ENCODE measurements at places on chromosomes 12 and 14. TPM values are rescaled to one million over a fixed set of nuclear protein-coding genes. Genes with fewer than 3 reads are reported as not detected.
A peak's percentile ranks its signal among the peaks of the same experiment; 100 is the strongest.

Gene RPL6
- 1,749 TPM for polyA plus RNA-seq

DNA sequence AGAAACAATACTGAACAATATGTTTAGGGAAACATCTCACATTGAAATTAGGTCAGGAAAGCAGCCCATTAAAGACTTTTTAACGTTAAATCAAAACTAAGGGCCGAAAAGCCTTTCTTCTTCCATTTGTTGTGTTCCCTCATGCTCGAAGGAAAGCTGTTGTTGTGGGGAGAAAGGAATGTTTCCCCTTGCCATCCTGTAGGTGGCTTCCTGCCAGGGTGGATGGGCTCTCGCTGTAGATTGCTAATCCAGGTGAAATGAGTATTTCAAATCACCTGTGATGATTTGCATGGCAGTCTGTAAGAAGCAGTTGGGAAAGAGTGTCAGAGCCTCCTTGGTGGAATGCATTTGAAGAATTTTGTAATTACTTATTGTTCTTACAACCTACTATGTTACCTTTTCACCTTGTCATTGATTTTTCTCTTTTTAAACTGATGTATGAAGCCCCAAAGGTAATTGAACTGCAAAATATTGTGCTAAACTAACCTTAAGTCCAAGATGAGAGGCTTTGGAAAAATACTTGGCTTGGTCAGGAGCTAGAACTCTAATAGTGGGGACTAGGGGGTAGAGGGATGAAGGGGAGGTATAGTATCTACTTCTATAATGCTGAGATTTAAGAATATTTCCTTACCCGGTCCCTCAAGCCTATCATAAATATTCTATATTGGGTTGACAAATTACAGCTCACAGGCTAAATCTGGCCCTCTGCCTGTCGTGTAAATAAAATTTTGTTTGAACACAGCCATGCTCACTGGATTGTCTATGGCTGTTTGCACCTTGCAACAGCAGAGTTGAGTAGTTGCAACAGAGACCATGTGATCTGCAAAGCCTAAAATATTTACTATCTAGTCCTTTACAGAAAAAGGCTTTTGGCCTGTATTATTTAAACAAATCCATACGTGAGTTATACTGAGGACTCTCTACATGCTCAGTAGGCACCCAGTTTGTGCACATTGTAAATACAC is 7.7 kb upstream of the DCP1B start:
- no peak for DNase-seq
- no peak overlapping the region for H3K4me3 ChIP-seq
- peaks cover 35% of the 10 kb centered on the region for H3K4me1 ChIP-seq
- peak overlapping the region; percentile 80 for H3K27ac ChIP-seq
- no peaks in the 10 kb centered on the region for H3K36me3 ChIP-seq

Gene FAM90A1
- polyA plus RNA-seq = 0.03 TPM

- peaks cover 44% of the 10 kb centered on the region for H3K27me3 ChIP-seq
- no peak overlapping the region for H3K4me3 ChIP-seq
- DNase-seq = no peak
- H3K27ac ChIP-seq = no peak overlapping the region
- H3K36me3 ChIP-seq = no peaks in the 10 kb centered on the region
Measured at GRCh38 chr14:77185093-77185465, 3.5 kb downstream of the TMEM63C start.

DNA sequence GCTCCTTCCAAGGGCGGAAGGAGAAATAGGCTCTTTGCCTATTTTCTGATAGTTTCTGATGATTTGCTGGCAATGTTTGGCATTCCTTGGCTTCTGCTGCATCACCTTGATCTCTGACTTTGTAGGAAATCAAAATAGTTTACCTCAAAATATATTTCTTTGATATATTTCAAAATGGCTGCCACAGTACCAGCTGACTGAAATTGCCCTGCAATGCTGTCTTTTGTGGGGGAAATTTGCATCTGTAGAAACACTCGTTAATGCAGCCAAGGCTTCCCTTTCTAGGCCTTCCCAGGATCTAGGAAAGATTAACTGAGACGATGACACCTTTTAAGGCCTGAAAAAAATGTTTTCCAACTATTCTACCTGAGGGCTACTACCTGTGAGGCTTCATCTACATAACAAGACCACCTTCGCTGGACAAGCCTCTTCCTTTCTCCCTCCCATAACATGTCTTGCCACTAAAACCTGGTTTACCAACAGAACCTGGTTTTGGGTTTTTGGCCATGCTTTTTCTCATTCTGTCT is 212.8 kb upstream of the SSTR1 start:
- H3K36me3 ChIP-seq = no peaks in the 10 kb centered on the region
- H3K4me3 ChIP-seq = no peak overlapping the region
- no peak for DNase-seq
- no peaks in the 10 kb centered on the region for H3K4me1 ChIP-seq

Gene OR9K2
- not detected for polyA plus RNA-seq

Gene CACNA2D4
- polyA plus RNA-seq = 1.7 TPM

DNA sequence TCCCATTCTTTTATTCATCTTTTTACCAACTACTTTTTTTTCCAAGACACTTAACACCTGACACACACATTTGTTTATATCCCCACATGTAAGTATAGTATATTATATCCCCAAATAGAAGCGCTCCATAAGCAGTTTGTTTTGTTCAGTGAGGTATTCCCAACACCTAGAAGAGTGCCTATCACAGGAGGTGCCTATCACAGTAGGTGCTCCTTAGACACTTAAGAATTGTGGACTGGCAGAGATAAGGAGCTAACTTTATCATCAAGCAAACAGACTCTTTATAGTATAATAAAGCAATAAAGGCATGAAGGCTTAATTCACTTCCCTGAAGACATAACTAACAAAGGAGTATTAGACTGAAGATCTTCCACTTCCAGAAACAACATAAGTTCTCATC is 29.1 kb downstream of the OSBPL8 start:
- DNase-seq = no peak
- no peaks in the 10 kb centered on the region for H3K36me3 ChIP-seq
- no peak overlapping the region for H3K27ac ChIP-seq
- no peak overlapping the region for H3K4me3 ChIP-seq

- H3K4me1 ChIP-seq = no peaks in the 10 kb centered on the region
- H3K27me3 ChIP-seq = no peaks in the 10 kb centered on the region
- H3K27ac ChIP-seq = no peak overlapping the region
- H3K4me3 ChIP-seq = no peak overlapping the region
Measured at GRCh38 chr14:89719366-89720075, 235.0 kb downstream of the EFCAB11 start.

DNA sequence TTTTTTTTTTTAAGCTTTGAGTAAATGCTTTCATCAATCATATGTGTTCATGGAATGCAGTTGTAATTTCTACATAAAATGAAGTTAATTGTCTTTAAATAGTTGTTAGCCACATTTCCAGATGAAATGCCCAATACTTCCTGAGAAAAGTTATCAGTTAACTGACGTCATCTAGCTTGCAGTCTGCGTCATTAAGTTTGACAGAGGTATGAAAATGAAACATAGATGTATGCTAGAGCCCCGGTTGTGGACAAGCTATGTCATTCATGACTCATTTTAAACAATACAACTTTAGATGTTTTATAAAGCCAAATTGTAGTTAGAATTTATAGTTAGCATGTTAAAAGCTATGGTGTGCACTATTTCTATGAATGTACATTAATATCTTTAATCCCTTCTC is 90.7 kb downstream of the PLEKHA5 start:
- no peak overlapping the region for H3K4me3 ChIP-seq
- no peaks in the 10 kb centered on the region for H3K36me3 ChIP-seq
- DNase-seq = no peak

DNA sequence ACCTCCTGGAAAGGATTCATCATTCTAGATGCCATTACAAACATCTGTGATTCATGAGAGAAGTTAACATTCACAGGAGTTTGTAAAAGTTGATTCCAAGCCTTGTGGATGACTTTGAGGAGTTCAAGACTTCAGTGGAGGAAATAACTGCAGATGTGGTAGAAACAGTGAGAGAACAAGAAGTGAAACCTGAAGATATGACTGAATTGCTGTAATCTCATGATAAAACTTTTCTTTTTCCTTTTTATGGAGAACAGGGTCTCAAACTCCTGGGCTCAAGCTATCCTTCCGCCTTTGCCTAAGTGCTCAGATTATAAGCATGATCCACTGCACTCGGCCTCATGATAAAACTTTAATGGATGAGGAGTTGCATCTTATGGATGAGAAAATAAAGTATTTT is 64.5 kb upstream of the GTF2A1 start:
- no peaks in the 10 kb centered on the region for H3K27me3 ChIP-seq
- DNase-seq = no peak
- no peaks in the 10 kb centered on the region for H3K36me3 ChIP-seq
- H3K4me1 ChIP-seq = no peaks in the 10 kb centered on the region
- H3K4me3 ChIP-seq = no peak overlapping the region

- H3K27ac ChIP-seq = no peak overlapping the region
- no peaks in the 10 kb centered on the region for H3K4me1 ChIP-seq
- no peaks in the 10 kb centered on the region for H3K27me3 ChIP-seq
Measured at GRCh38 chr14:64422756-64423155, 34.6 kb downstream of the MTHFD1 start.

- peaks cover 8% of the 10 kb centered on the region for H3K4me1 ChIP-seq
- H3K27me3 ChIP-seq = no peaks in the 10 kb centered on the region
- no peak overlapping the region for H3K4me3 ChIP-seq
- H3K36me3 ChIP-seq = no peaks in the 10 kb centered on the region
- no peak for DNase-seq
- no peak overlapping the region for H3K27ac ChIP-seq
Measured at GRCh38 chr12:102171951-102172350, 25.7 kb downstream of the PMCH start.

Gene RHEBL1
- 0.43 TPM for polyA plus RNA-seq

DNA sequence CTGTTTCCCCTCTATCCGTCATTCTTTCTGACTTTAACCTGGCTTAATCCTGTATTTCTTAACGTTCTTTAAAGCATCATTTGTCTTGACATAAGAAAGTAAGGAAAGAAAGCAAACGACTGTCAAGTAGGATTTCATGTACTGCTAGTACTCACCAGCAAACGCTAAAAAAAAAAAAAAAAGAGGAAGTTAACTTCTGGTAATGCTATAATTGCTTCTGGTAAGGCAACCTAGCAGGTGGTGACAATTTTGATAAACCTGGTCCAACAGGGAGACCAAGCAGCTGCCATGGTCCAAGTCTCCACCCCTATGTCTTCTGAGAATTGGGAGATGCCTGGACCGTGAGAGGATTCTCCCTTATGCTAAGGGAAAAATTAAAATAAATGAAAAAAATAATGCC is 306.6 kb downstream of the DAD1 start:
- H3K27ac ChIP-seq = no peak overlapping the region
- H3K4me3 ChIP-seq = no peak overlapping the region
- H3K27me3 ChIP-seq = no peaks in the 10 kb centered on the region
- no peaks in the 10 kb centered on the region for H3K4me1 ChIP-seq
- DNase-seq = no peak
- H3K36me3 ChIP-seq = no peaks in the 10 kb centered on the region

DNA sequence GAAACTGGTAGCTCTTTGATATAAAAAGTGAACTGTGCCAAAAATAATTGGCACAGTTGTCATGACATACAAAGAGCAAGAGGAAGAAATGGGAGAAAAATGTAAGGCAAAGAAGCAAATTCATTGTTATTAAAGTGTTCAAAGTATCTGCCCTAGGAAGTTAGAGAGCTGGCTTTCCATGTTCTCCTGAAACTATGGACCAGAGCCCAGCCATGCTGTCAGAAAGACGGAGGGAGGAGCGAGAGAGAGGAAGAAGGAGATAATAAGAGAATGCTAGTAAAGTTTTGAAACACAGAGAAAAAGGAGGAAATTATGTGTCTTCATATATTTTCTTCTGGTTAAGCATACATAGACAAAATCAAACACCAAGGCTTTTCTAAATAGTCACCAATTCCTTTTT is 78.1 kb upstream of the PELI2 start:
- H3K27me3 ChIP-seq = no peaks in the 10 kb centered on the region
- no peak overlapping the region for H3K4me3 ChIP-seq
- no peaks in the 10 kb centered on the region for H3K36me3 ChIP-seq
- H3K27ac ChIP-seq = no peak overlapping the region
- H3K4me1 ChIP-seq = no peaks in the 10 kb centered on the region

DNA sequence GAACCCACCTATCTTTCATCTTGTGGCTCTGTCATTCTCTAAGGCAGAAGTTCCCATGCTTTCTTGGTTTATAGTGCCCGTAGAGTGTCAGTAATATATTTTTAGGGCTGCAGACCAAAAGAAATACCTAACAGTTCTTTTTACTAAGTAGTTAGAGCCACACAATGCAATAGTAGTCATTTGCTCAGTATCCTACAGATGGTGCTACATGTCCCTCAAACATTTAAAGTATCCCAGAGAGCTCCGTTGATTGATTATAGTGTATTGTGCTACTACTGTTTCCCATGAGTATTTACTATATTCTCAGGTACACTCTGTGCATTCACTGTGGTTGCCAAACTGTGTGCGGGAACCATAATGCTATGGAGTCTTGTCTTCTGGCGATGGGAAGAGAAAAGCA is 4.7 kb upstream of the PLBD1 start:
- no peaks in the 10 kb centered on the region for H3K4me1 ChIP-seq
- DNase-seq = no peak
- no peak overlapping the region for H3K4me3 ChIP-seq
- H3K36me3 ChIP-seq = no peaks in the 10 kb centered on the region

Gene KRT71
- polyA plus RNA-seq = not detected

Gene BEGAIN
- polyA plus RNA-seq = 0.51 TPM

GRCh38 chr12:108367436-108367835 is 28.3 kb upstream of the CMKLR1 start:
- no peak overlapping the region for H3K27ac ChIP-seq
- H3K4me3 ChIP-seq = no peak overlapping the region

DNA sequence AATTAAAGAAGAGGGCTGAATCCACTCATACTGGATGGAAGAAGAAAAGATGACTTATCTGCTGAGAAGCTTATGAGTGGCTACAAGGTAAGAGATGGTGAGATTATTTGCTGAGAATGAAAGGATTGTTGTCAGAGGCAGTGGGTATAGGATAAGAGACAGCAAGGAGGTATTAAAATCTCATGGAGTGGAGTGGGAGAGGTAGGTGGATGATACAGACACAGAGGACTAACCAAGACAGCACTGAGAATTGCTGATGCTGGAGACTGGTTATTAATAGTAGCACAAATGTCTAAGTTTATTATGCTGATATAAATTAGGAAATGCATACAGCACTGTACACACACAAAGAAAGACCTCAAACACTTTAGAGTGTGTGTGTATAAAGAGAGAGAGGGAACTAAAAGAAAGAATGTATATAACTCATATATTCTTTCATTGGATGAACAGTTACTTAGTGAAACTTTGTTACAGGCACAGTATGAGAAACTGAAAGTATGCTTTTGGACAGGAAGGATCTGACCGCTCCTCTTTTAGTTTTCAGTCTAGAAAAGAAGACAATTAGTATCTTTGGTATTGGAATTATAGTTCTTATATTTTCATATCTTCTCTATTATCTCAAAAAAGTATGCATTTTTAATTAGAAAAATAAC is 543.1 kb downstream of the LRFN5 start:
- H3K4me3 ChIP-seq = no peak overlapping the region
- no peaks in the 10 kb centered on the region for H3K36me3 ChIP-seq
- H3K4me1 ChIP-seq = no peaks in the 10 kb centered on the region

- no peak for DNase-seq
- H3K27me3 ChIP-seq = no peaks in the 10 kb centered on the region
- no peak overlapping the region for H3K4me3 ChIP-seq
- no peak overlapping the region for H3K27ac ChIP-seq
Measured at GRCh38 chr14:97253756-97254155, 456.6 kb downstream of the VRK1 start.

Gene DBX2
- not detected for polyA plus RNA-seq

Gene EML1
- polyA plus RNA-seq = 11.0 TPM

- H3K4me1 ChIP-seq = peaks cover 10% of the 10 kb centered on the region
- peak; percentile 88 for DNase-seq
- peaks cover 2% of the 10 kb centered on the region for H3K27me3 ChIP-seq
- peak within 1 kb of the TSS; percentile 53 for H3K4me3 ChIP-seq
- peak within 1 kb of the TSS; percentile 84 for H3K27ac ChIP-seq
Measured at GRCh38 chr12:112937741-112938719, at the start of gene OAS3. OAS3 (plus strand) TSS chr12:112938474; CDS start chr12:112938531, 57 bp downstream.

Data from heart right ventricle (tissue), 16 donors.